Gastrocnemius medialis (tissue), 4 donors: ENCODE measurements at places on chromosomes 2 and 18.

DNA sequence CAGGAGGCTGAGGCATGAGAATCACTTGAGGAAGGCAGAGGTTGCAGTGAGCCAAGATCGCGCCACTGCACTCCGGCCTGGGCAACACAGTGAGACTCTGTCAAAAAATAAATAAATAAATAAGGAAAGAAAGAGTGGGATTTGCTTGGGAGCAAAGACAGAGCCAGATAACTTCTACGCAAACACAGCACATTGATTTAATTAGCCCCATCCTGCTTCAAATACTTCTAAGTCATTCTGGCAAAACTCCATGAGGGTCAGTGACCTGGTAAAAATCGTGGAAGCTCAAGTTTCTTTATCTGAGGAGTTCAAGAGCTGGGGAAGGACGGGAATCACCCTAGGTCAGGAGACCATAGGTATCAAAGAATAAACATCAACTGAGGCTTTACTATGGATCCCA, 70.6 kb upstream of the TCF7L1 start:
- DNase-seq = no peak

DNA sequence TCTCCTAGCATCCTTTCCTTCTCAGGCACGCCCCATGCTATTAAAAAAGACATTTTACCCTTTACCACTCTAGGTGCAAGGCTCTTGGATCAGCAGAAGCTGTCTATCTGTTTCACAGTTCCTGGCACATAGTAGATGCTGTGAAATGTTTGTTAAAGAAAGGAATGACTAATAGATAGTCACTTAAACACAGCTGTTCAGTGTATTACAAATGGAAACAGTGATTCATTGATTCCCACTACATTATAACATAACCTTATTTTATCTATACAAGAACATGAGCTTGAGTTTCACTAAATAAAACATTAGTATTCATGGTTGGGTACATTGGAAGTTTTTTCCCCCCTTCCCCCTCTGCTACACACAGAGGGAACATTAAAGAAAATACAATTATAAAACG, 142.1 kb downstream of the ASXL3 start:
- no peak for DNase-seq

DNA sequence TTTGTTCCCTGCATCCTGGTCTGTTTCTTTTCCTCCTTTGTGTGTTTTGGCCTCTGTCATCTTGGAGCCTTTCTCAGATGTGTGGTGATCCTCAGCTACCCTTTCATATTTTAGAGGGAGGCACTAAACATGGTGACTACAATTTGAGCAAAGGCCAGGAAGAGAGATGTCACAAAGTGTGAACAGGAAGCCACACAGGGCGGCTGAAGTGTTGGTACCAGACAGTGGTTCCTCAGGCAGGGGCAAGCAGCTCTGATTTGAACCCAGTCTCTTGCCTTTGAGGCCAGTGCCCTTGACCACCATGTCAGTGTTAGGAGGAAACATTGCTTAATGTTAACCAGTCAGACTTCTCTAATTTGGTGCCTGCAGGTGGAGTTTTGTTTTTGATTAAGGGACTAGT, 9.2 kb downstream of the LRRFIP1 start:
- no peak for DNase-seq

DNA sequence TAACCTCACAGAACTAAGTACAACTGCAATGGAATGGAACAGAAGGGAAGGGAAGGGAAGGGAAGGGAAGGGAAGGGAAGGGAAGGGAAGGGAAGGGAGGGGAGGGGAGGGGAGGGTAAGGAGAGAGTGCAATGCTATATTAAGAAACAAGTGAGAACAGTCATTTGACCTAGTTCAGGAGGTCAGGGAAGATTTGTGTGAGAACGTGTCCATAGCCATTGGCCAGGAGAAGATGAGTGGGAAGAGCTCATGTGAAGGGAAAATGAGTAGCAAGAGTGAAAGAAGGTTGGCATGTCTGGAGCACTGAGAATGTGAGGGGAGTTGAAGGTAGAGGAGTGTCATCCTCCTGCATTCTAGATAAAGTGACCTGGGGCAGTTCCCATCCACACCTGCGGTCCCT, 481.6 kb downstream of the IRS1 start:
- no peak for DNase-seq

DNA sequence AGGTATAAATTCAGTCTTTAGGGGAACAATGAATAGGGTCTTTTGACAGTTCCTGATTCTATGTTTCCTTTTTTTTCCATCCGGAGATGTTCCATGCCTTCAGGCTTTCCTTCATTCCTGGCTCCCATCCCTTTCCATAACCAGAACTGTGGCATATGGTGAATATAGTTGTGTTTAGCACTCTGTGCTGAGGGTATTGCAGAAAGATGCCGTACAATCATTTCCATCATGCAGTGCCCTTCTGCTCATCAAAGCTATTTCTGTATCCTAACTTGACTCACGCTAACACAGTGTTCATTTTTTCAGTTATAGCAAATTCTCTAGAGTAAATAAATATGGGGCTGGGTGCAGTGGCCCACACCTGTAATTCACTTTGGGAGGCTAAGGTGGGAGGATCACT, 131.9 kb upstream of the EML6 start:
- DNase-seq = no peak

GRCh38 chr2:100320547-100321178, 1.6 kb downstream of the LONRF2 start:
- DNase-seq = no peak

DNA sequence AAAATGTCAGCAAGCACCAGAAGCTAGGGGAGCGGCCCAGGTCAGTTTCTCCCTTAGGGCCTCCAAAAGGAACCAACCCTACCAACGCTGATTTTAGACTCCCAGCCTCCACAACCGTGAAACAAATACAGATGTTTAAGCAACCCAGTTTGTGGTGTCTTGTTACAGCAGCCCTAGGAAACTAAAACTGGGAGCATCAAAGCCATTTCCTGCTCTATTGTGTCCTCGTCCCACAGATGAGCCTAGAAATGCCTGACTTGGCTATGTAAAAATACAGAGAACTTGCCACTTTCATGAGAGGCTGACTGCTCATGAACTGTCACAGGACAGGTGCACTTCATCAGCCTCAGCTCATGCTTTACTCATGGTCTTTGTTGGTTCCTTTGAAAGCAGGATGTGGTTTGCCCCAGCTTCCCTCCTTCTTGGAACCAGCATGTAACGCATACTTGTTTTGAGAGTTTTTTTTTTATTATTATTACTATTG, 97.6 kb upstream of the SLC39A10 start:
- no peak for DNase-seq

GRCh38 chr18:3104190-3105054, 91.5 kb upstream of the LPIN2 start:
- no peak for DNase-seq

GRCh38 chr2:212727751-212728150, 189.1 kb upstream of the ERBB4 start:
- no peak for DNase-seq

GRCh38 chr2:215658635-215659305, 222.9 kb upstream of the FN1 start:
- DNase-seq = no peak

- DNase-seq = no peak
These were observed 54.6 kb upstream of the BCL2L11 start for GRCh38 chr2:111066062-111066593.

- DNase-seq = no peak
These were observed 45.5 kb upstream of the NAB1 start for GRCh38 chr2:190603374-190603773.

DNA sequence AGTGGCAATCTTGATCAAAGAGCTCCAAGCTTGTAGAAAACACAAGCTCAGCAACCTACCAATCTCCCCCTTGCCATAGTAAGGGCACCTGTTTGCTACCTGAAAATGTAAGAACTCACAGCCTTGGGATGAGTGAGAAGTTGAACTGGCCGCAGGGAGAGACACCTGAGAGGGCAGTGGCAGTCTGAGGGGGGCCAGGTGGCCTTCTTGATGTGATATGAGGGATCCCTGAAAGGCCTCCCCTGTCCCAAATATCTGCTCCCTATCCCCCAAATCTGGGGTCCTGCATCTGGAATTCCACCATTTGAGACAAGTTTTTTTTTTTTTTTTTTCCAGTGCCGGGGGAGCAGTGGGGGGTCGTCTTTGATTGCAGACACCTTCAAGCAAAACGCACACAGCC, 230.2 kb upstream of the SMAD2 start:
- peak; percentile 7 for DNase-seq

GRCh38 chr2:75031171-75031570, 72.7 kb downstream of the POLE4 start:
- DNase-seq = no peak

GRCh38 chr2:74984947-74985637, 26.6 kb downstream of the POLE4 start:
- DNase-seq = no peak

GRCh38 chr2:64720535-64721319, 67.0 kb upstream of the SERTAD2 start:
- no peak for DNase-seq

GRCh38 chr2:233965032-233965603, 47.9 kb downstream of the TRPM8 start:
- no peak for DNase-seq

GRCh38 chr2:109054865-109055264, 65.8 kb upstream of the EDAR start:
- no peak for DNase-seq

GRCh38 chr2:232528746-232529460, 2.9 kb downstream of the CHRND start:
- peak; percentile 68 for DNase-seq

DNA sequence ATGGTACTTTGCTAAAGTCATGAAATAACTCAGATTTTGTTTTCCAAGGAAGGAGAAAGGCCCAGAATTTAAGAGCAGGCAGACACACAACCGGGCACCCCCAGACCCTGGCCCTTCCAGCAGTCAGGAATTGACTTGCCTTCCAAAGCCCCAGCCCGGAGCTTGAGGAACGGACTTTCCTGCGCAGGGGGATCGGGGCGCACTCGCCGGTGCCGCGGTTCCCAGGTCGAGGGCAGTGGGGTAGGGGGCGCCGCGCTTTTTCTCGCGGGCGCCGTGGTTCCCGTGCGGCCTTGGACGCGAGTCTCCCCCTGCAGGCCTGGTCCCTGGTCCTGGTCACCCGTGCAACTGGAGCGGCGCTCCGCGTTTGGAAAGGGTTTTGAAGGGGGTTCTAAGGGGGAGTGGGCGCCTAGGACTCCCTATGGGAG, 1.2 kb downstream of the ZNF236 start:
- DNase-seq = no peak

GRCh38 chr2:150188177-150188576, 299.3 kb downstream of the RND3 start:
- DNase-seq = no peak

DNA sequence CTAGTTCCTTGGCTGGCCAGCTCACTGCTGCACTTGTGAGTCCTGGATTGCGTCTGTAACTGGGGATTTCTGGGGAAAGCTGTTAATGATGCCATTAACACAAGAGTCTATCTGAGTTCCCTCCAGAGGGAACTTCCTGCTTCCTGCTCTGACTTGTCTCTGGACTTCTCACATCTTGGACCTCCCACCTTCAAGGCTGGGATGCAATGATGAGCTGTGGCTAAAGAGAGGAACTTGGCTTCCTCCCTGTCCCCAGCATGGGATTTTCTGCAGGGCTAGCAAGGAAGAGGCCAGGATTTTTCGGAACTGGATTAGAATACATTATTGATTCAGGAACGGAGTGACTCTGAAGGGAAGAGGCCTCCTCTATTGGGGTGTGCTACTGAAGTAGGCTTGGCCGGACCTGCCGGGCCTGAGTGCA, 155.5 kb downstream of the CLIP4 start:
- DNase-seq = no peak

GRCh38 chr2:45117383-45117782, 108.1 kb upstream of the SIX2 start:
- DNase-seq = no peak

DNA sequence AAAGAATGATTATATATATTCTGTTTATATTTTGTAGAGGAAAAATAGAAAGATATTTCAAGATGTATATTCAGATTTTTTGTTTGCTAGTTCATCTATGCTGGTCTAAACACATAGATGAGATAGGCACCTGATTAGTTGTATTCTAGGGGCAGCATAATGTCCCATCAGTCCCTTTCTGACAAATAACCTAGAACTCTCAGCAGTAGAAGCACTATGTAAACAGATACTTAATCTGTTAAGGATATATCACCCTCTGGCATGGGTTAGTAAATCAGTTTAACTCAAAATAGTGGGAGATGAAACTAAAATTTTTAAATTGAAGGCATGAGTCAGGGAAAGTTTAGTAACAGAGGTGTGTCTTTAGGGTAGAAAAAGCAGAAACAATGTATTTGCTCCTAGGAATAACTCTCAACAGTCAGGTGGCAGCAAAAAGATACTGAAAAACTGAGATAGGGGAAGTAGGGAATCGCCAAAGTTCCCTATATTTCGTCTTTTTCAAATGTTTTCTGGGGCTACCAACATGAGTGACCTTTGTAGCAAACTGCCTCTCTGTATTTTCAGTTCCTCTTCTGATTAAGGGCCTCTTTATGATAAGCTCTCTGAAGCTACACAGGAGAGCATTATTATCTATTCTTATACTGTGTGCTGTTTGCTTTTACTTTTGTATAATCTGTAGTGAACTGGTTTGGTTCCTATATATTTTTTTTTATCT, 5.7 kb downstream of the PPP1R1C start:
- no peak for DNase-seq

- no peak for DNase-seq
These were observed 87.4 kb upstream of the GLS start for GRCh38 chr2:190792956-190793888.

DNA sequence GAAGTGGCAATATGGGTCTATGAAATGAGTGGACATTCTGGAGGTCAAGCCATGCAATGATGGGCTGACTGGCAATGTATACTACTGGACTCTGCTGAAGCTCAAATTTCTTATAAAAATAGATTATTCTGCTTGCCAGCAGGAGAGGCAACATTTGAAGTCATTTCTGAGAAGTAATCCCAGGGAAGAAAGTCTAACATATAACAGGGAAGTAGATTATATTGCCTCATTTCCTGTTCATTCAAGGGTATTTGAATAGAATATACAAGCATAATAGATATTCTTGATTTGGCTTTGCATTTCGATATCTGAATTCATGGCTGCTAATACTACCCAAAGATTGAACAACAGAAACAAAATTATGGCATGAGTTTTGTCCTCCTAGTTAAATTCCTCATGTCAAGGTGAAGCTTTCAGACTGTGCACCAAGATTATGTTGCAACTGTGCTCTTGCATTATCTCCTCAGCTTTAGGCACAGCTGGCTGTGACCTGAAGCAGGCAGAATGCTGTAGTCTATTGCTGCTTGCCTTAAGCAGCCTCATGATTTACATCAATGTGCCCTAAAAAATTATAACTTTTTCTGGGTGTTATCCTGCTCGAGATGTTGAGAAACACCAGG, 13.3 kb upstream of the TMX3 start:
- DNase-seq = no peak
